Tibial nerve (tissue), 4 donors: ENCODE measurements at places on chromosomes 7 and 10. TPM values are rescaled to one million over a fixed set of nuclear protein-coding genes. Genes with fewer than 3 reads are reported as not detected.

DNA sequence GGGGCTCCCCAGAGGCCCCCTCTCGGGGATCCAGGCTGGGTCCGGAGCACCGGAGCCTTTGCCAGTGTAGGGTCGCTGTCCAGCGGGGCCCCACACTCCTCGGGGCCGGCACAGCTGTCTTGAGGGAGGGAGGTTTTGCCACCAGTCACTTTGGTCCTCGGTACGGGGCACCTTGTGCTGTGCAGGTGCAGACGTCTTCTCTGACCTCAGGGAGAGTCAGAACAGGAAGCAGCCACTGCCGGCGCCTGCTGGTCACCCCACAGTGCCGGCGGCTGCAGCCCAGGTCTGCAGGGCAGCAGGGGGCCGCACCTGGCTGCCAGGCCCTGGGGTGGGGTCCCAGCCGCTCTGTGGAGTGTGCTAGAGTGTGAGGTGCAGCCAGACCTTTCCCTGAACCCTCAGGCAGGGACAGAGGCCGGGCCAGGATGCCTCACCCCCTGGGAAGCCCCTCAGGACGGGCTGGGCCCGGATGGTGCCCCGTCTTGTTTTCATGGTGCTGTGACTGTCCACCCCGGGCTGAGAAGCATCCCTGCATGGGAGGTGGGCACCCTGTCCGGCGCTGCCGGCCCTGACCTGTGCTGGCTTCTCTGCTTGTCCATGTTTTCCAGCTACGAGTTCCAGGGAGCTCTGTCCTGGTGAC, 8.2 kb downstream of the MAFK start:
- DNase-seq = no peak
- peak overlapping the region; percentile 61 for H3K4me3 ChIP-seq
- H3K27ac ChIP-seq = peak overlapping the region; percentile 99
- peaks cover 35% of the 10 kb centered on the region for H3K4me1 ChIP-seq
- H3K36me3 ChIP-seq = no peaks in the 10 kb centered on the region

DNA sequence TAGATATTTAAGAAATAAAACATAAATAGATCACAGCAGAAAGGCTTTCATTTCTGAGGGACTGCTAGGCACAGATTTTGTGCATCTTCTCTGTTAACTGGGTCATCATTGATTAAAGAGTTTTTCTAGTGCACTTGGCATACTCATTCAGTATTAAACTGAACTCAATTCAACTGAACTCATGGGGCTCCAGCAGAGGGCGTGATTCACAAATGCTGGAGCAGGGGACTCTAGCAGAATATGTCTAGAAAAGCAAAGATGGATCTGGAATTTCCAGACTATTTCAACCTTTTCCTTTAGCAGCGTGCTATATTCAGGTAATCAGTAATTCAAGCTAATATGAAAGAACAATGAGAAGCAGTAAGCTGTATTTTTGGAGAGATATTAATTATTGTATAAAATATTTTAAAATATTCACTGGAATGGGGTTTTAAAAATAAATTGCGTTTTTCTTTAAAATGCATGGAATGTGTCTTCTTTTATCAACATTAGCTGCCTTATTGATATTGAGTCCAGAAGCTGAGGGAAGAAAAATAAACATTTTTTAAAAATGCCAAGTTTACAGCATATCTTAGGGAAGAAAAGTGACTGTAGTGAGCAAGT, 296.8 kb upstream of the CACNA2D1 start:
- H3K27ac ChIP-seq = no peak overlapping the region
- H3K36me3 ChIP-seq = no peaks in the 10 kb centered on the region
- no peaks in the 10 kb centered on the region for H3K27me3 ChIP-seq
- H3K4me3 ChIP-seq = no peak overlapping the region

DNA sequence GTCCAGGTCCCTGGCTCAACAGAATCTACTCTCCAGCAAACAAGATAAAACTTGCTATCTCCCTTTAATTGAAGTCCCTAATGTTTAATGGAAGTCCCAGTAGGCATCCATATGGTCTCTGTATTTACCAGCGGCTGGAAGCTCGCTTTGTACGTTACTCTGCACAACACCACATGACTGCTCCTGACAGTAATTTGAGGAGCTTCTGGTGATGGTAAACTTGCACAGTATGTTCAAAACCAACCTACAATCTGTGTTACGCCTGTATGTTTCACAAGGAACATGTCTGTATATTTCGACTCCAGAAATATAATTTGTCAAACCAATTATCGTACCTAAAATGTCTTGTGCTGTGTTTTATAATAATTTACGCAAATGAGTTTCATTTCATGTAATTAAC, 4.4 kb upstream of the TECPR1 start:
- H3K4me3 ChIP-seq = no peak overlapping the region
- H3K4me1 ChIP-seq = no peaks in the 10 kb centered on the region
- no peaks in the 10 kb centered on the region for H3K36me3 ChIP-seq
- DNase-seq = no peak

DNA sequence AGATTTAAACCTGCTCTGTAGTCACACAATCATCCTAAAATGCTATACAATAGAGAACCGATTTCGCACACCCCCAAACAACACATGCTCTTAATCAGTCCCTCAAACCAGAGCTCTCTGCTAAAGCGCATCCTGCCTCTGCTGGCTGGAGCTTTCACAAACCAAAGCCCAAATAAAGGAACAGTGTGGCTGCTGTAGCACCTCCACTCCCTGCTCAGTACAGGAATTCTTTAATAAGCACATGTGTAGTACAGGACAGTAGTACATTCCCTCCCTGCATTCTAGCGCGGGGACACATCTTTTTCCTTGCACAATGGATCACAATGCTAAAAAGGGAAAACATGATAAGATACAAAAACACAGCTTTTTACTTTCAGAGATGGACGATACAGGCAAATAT, 684.6 kb downstream of the MAGI2 start:
- DNase-seq = no peak

The LRRC61 gene
- 19.3 TPM for total RNA-seq

DNA sequence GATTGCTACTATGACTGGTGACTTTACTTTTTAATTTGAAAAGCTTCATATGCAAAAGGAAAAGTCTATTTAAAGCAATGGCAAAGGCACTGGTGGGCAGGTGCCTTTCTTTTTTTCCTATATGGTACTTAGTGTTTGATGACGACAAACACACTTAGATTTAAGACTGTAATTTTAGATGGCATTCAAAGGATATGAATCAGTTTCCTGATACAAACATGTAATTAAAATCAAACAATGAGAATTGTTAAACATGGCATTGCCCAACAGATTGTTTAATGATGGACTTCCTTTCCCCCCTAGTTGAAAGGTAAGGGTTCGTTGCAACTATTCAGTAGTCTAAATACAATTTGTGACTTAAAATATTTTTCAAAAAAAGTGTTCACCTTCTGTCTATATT, 106.5 kb upstream of the SEMA3C start:
- no peak for DNase-seq
- H3K27me3 ChIP-seq = no peaks in the 10 kb centered on the region
- H3K36me3 ChIP-seq = no peaks in the 10 kb centered on the region
- no peak overlapping the region for H3K27ac ChIP-seq
- H3K4me1 ChIP-seq = no peaks in the 10 kb centered on the region

DNA sequence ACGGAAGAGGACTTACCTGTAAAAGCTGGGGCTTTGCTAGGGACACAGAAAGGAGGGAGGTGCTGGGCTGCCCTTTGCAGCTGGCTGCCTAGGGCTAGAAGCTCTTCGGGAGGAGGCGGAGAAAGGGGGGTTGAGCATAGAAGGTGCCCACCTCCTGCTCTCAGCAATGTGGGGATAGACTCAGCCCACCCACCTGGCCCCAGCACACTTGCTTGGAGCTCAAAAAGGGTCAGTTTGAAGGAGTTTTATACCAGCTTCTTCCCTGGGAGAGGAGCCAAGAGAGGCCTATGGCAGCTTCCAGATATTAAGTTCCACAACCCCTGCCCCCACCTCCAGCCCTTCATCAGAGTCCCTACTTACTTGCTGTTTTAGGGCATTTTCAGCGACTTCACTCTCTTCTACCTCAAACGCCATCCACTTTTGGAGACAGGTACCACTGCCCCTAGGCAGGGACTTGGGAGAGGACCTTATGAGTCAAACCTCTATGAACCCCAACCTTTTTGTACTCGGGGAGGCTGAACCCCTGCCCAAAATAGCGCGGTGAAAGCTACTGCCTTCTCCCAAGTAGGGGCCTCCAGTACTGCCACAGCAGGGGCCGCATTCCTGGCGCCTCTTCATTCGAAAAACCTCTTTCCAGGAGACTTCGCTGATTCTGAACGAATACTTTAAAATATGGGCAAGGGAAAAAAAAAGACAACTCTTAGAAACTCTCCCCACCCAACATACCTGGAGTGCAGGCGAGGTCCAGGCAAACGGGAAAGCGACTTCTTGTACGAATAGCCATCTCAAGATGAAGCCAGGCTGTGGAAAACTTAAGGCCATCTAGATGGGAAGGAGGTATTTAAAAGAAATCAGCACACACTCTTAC, 1.2 kb upstream of the EVX1 start:
- peaks cover 99% of the 10 kb centered on the region for H3K27me3 ChIP-seq
- no peaks in the 10 kb centered on the region for H3K36me3 ChIP-seq
- peaks cover 34% of the 10 kb centered on the region for H3K4me1 ChIP-seq
- DNase-seq = no peak
- H3K4me3 ChIP-seq = no peak overlapping the region
- no peak overlapping the region for H3K27ac ChIP-seq

- H3K4me3 ChIP-seq = no peak overlapping the region
- DNase-seq = no peak
- no peaks in the 10 kb centered on the region for H3K27me3 ChIP-seq
- no peaks in the 10 kb centered on the region for H3K4me1 ChIP-seq
- no peak overlapping the region for H3K27ac ChIP-seq
Observed at GRCh38 chr7:102935450-102936115, 22.8 kb downstream of the LRRC17 start.

GRCh38 chr10:95221124-95221523, 27.1 kb downstream of the ACSM6 start:
- no peak for DNase-seq
- no peaks in the 10 kb centered on the region for H3K4me1 ChIP-seq
- H3K36me3 ChIP-seq = no peaks in the 10 kb centered on the region
- H3K27ac ChIP-seq = no peak overlapping the region
- no peak overlapping the region for H3K4me3 ChIP-seq

The RADIL gene
- 30.6 TPM for total RNA-seq

DNA sequence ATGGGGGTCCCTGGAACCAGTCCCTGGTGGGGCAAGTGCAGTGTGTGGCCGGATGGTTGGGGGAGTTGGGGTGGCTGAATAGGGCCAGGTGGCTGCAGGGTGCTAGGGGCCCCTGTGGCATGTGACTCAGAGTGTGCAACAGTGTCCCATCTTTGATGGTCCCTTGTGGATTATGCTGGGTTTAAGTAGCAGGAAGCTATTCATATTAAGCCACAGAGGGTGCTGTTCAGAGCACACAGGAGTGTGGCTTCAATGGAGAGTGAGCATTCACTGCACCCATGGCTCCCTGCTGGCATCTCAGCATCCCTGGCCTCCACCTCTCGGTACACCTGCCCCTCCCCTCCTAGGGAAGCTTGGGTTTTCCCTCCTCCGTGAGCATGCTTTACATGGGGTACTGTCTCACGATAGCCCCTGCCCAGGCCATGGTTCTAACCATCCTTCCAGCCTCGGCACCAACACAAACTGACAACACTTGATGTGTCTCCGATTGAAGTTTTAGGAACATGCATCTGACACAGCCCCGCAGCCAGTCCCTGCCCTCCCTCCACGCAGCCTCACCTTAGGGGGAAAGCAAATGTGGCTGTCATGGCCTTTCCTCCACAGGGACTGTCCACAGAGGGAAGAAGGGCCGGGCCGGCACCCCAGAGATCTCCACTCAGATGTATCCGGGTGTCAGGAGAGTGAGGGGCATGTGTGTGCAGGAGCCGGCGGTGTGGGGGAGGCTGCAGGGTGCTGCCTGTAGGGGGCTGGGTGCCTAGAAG, 30.4 kb upstream of the PPIF start:
- no peak for DNase-seq
- no peak overlapping the region for H3K4me3 ChIP-seq
- peaks cover 13% of the 10 kb centered on the region for H3K4me1 ChIP-seq
- peaks cover 4% of the 10 kb centered on the region for H3K36me3 ChIP-seq
- no peaks in the 10 kb centered on the region for H3K27me3 ChIP-seq

The SLIT1 gene
- 3.1 TPM for total RNA-seq

DNA sequence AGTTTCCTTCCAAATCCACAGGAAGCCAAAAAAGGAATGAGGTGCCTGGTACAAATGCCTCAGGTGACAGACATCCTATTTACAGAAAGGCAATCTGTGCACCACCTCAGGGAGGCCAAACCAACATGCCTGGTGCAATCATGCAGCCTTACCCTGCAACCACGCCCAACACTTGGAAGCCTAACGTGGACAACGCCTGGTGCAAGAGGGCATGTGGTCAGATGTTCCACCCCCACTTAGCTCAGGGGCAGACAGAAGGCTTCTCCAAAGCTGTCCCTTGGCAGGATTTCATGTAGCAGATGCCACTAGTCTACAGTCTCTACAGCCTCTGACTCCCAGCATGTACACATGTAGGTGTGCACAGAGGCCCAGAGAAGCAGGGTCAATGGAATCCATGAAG, 89.5 kb downstream of the KCNMA1 start:
- H3K27ac ChIP-seq = no peak overlapping the region
- no peak overlapping the region for H3K4me3 ChIP-seq
- no peaks in the 10 kb centered on the region for H3K36me3 ChIP-seq

- H3K27me3 ChIP-seq = no peaks in the 10 kb centered on the region
- no peak overlapping the region for H3K27ac ChIP-seq
- H3K4me3 ChIP-seq = no peak overlapping the region
- no peaks in the 10 kb centered on the region for H3K36me3 ChIP-seq
- DNase-seq = no peak
Observed at GRCh38 chr10:117761695-117762094, 219.1 kb downstream of the EMX2 start.

DNA sequence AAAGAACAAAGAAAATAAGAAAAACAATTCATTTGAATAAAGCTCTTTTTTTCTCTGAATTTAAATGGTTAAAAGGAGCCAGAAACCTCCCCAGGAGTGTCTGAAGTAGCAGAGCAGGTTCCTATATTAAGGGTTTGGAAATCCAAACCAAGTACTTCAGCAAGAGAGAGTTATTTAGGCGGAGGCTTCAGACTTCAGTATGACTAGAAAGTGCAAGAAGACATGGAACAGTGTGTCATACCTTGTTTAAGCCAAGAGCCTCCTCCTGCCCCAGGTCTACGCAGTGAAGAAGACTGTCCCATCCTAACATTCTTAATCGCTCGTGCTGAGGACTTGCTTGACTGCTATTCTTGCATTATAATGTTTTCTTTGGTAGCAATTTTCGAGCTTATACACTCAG, 51.3 kb downstream of the ODAD2 start:
- H3K27ac ChIP-seq = no peak overlapping the region
- H3K36me3 ChIP-seq = no peaks in the 10 kb centered on the region
- H3K4me1 ChIP-seq = no peaks in the 10 kb centered on the region
- H3K27me3 ChIP-seq = no peaks in the 10 kb centered on the region

- no peaks in the 10 kb centered on the region for H3K4me1 ChIP-seq
- no peaks in the 10 kb centered on the region for H3K36me3 ChIP-seq
- no peak for DNase-seq
- no peak overlapping the region for H3K4me3 ChIP-seq
Observed at GRCh38 chr7:136998495-136998894, 130.0 kb downstream of the CHRM2 start.

DNA sequence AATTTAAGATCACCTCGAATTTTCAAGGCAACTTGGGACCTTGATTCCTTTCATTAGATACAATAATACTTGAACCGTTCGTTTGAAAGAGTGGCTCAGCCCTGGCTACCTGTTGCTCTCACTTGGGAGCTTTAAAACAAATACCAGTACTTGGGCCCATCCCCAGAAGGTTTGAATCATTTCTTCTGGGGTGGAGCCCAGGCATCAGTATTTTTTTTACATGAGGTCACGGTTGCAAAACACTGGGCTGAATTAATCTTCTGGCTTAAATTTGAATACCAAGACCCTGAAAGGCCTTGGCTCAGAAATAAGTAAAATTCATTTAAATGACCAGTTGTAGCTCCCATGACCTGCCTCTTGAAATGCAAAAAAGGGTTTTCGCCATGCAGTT, 214.9 kb downstream of the CREB5 start:
- no peaks in the 10 kb centered on the region for H3K36me3 ChIP-seq
- peak overlapping the region; percentile 54 for H3K27ac ChIP-seq
- peaks cover 41% of the 10 kb centered on the region for H3K4me1 ChIP-seq
- no peak overlapping the region for H3K4me3 ChIP-seq

The SLC18A3 gene
- not detected for total RNA-seq

The TPST1 gene
- 38.3 TPM for total RNA-seq
